Caki2 (cell line): ENCODE measurements at places on chromosomes 12 and 14. TPM values are rescaled to one million over a fixed set of nuclear protein-coding genes. Genes with fewer than 3 reads are reported as not detected.

GRCh38 chr14:102249041-102249440 lies 55.9 kb downstream of the MOK start:
- DNase-seq, result no peak

- no peak for DNase-seq
Measured at GRCh38 chr12:66365718-66366490, 63.6 kb downstream of the HELB start.

GRCh38 chr12:7093892-7094291 lies 1.6 kb upstream of the C1R start:
- DNase-seq, result no peak

DNA sequence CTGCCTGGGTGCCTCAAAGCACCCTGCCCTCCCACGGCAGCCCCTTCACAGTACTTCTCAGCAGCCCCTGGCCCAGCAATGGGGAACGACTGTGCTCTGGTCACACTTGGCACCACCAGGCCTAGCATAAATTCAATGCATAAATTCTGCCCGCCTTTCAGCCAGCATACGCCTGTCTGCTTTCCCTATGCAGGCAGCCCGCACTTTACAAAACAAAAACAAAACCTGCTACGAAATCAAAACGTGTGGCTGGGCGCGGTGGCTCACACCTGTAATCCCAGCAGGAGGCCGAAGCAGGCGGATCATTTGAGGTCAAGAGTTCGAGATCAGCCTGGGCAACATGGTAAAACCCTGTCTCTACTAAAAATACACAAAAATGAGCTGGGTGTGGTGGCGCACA lies 33.5 kb downstream of the SNRNP35 start:
- no peak for DNase-seq

DNA sequence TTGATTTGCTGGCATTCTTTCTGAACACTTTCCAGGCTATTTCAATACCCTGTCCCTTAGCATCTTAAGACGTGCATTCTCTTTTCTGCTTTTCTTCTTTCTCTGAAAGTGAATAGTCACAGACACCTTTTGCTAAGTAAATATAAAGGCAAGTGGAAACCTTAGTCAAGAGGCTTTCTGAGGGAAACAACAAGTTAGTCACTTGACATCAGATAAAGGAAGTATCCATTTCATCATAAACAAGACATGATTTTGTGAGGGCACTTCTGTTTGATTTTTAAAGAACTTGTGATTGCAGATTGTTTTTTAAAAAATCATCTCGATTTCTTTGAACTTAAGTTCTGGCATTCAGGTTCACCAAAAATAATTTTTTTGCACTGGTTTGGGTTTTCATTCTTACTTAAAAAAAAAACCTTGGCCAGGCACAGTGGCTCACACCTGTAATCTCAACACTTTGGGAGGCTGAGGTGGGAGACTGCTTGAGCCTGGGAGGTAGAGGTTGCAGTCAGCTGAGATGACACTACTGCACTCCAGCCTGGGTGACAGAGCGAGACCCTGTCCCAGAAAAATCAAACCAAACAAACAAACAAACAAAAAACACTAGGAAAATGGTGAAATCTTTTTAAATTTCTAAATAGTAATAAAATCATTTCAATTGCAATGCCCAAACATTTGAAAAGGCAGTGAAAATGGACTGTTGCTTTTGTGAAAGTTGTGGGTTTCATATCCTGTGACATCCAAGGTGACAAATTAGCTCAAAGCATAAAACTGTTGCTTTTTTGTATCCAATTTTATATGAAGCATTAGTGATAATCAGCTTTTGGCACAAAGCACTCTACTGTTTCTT lies 8.3 kb upstream of the KLHL42 start:
- DNase-seq, result no peak

DNA sequence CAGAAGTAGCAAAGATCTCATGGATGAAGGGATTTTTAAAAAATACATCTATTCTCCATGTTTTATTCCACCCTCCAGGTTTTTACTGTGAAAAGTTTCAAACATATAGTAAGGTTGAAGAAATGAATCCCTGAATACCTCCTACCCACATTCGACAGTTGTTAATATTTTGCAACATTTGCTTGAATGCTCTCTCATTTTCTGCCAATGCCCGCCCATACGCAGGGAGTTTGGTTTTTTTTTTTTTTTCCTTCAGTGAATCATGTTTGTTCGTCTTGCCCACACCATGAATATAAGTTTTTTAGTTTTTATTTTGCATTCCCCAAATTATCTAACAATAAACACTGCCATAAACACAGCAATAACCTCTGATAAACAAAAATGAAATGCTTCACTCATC lies 82.9 kb downstream of the MAP1LC3B2 start:
- DNase-seq, result no peak

- no peak for DNase-seq
Measured at GRCh38 chr12:59322473-59322872, 273.4 kb upstream of the SLC16A7 start.

DNA sequence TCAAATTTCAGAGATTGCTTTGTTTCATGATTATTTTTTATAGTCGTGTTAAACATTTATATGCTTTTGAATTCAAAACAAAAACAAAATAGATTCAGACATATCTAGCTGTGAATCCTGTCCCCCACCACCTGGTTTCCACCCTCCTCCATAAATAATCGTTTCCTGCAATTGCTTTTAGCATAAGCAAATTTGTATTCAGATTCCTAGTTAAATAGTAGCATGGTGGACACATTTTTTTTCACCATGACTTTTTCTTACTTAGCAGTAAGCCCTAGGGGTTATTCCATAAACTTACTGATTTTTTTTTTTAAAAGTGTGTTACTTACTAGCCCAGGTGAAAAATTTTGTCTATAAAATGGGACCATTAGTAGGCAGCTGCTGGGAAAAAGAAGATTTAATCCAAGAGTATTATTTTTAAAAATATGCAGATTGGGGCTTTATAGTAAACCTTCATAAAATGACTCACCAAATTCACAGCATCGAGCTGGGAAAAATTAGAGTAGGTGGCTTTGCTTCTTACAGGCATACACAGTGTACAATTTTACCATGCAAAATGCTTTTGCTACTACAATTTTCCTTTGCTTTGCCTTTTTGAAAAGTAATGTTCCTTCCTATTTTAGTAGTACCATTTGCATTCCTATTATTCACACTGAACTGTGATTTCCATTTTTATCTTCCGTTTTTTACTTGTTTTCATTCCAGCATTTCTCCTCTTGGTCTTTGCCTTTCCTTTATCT lies 117.8 kb downstream of the BTG1 start:
- no peak for DNase-seq

DNA sequence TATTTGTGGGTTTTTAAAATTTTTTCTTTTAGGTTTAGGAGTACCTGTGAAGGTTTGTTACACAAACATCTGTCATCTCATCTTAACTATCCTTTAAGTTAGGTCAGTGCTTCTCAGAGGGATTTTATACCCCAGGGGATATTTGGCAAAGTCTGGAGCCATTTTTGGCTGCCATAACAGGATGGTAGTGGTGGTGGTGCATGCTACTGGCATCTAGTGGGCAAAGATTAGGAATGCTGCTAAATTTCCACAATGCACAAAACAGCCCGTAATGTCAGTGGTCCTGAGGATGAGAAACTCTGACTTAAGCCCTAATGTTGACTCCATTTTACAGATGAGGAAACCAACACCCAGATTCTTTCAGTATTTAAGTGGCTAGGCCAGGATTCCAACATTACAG lies 85.2 kb upstream of the MYF6 start:
- DNase-seq, result no peak

- peak; percentile 15 for DNase-seq
Measured at GRCh38 chr12:118979763-118980406, 1.5 kb upstream of the SRRM4 start.

DNA sequence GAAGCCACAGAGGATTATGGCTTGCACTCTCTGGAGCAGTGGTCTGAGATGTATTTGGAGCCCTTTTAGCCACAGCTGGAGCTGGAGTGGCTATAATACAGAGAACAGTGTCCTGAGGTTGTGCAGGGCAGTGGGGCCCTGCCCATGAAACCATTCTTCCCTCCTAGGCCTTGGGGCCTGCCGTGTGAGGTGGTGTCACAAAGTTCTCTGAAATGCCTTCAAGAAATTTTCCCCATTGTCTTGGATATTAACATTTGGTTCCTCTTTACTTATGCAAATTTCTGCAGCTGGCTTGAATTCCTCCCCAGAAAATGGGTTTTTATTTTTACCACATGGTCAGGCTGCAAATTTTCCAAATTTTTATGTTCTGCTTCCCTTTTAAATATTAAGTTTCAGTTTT lies 79.3 kb downstream of the UNC79 start:
- DNase-seq, result no peak

GRCh38 chr12:115227137-115227615 lies 543.2 kb upstream of the TBX3 start:
- DNase-seq, result peak; percentile 59

DNA sequence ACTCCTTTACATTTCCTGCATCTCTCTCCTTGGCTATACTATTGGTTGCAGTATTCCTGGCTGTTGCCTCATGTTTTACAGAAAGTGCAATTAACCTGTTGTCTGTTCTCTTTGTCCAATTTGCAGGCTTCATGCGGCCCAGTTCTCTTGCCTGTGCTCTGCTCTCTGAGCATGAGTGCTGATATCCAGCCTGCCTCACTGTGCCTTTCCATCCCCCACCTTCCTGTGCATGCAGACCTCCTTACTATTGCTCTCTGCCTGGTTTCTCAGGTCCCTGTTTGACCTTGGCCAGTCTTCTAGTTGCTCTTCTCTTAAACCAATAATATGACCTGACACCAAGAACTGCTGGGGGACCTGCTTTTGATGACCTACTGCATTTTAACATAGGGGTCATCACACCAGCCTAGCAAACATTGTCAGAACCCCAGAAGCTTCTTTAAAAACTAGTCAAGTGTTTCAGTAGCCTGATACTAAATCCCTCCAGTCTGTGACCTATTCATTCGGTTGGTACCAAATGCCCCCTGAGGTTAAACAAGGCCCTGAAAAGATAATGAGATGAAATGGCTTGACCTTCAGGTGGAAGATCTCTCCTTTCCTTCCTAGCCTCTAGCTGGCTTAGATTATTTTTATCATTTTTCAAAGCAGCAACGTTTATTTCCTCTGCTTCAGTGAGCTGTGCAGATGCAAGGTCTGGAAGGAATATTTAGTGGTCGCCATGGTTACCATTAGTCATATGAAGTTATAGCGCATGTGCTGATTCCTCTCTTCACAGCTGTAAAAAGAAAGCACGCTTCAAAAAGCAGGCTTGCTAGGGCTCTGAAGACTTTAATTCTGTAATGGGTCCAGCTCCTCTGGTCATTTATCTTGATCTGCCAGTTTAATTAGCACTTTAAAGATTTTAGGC lies 216.5 kb downstream of the PHLDA1 start:
- DNase-seq, result peak; percentile 94

GRCh38 chr12:6042446-6042845 lies 82.0 kb downstream of the VWF start:
- no peak for DNase-seq

DNA sequence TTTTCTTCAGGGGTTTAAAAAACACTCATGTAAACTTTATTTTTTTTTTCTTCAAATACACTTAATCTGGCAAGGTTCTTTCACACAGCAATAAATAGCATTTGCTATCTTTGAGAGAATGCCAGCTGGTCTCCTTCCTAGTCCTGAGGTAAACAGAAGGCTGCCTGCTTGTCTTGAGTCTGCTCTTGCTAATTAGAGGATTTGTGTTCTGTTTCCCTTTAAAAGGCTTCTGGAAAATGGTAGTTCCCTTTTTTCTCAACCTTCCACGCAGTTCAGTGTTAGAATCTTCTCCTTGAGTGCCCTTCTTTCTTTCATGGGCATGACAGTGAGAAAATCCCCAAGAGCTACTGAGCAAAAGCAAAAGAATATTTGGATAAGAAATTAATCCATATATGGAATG lies 92.3 kb upstream of the DCN start:
- DNase-seq, result no peak

GRCh38 chr12:34033628-34034296 lies 11.5 kb downstream of the ALG10 start:
- DNase-seq, result peak; percentile 31

DNA sequence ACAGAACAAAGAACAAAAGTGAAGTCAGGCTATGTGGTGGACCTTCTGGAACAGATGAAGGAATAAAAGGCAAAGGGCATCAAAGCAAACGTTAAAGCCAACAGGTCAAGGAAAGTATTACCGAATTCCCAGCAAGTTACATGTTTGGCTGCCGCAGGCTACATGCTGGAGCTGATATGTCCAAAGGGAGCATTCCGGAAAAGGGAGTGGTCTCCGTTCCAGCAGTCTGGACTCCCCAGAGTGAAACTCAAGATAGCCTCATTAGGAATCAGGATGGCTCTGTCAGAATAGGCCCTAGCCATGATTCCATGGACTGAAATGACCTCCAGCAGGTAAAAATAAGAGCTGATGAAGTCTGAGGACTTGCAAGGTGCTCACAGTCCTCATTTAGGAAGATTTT lies 379.8 kb upstream of the PRICKLE1 start:
- DNase-seq, result no peak

DNA sequence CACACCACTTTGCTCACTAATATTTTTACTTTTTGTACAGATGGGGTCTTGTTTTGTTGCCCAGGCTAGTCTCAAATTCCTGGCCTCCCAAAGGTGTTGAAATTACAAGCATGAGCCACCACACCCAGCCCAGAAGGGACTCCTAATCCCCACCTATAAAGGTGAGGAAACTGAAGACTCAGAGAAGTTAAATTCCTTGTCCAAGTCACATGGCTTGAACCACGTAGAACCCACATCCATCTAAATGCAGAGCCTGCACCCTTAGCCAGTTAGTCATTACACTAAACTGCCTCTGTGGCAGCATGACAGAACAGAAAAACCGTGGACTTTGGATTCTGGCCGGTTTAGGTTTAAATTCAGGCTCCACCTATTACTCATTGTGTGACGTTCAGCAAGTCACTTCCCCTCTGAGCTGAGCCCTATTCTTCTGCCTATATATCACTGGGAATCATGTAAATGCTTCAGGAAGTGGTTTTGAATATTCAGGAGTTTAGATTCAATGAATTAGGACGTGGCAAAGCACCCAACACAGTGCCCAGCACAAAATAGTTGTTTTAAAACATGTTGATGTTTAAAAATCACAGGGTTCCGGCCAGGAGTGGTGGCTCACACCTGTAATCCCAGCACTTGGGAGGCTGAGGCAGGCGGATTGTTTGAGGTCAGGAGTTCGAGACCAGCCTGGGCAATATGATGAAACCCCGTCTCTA lies 3.0 kb upstream of the CORO1C start:
- peak; percentile 95 for DNase-seq

- DNase-seq, result no peak
Measured at GRCh38 chr14:92074555-92074954, 31.8 kb downstream of the ATXN3 start.

FGF23 gene
- total RNA-seq, result not detected in 2 replicates

OGFOD2 gene
- total RNA-seq, result 79.9 and 88.8 TPM in 2 replicates

PTPRB gene
- total RNA-seq, result 2.8 and 3.2 TPM in 2 replicates

IL26 gene
- not detected in 2 replicates for total RNA-seq

AQP5 gene
- not detected in 2 replicates for total RNA-seq

TRIM9 gene
- total RNA-seq, result 0.41 and 2.3 TPM in 2 replicates

CACNA1C gene
- 0.32 and 1.2 TPM in 2 replicates for total RNA-seq

ADCY6 gene
- 65.4 and 76.6 TPM in 2 replicates for total RNA-seq
